ENCODE measurements at places on chromosomes 16 and 17. TPM values are rescaled to one million over a fixed set of nuclear protein-coding genes. Genes with fewer than 3 reads are reported as not detected.

DNA sequence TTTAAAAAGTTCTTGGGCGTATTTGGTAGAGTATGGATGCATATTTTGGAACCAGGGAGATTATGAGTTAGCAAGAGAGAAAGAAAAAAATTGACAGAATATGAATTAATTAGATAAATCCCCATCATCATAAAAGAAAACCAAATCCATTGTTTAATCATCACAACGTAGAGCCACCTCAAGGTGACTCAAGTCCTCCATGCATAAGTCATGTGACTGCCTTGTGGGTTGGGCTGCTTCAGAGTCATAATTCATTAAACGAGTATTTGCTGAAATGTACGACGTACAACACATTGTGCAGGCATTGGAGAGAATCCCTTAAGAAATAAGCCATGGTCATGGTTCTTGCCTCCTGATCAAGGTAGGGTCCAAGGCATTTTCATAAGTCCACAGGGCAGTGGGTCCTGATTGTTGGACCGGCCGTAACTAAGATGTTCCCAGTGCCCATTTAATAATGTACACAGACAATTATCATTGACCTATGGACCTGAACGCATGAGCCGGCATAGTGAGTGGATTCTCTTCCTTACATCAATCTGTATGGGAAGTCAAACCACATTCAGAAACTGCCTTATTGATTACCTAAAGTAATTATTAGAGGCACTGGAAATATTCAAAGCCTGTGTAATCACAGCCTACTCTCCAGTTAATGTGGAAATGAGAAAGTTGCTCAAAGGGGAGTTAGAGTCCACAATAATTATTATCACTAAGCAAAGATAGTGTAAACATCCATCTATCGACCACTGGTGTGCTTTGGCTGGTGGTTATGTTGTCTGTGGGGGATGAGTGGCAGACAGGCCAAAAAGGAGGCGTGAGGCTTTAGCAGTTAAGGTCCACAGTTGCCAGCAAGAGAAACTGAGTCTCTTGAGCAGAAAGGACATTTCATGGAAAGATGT, 165.4 kb downstream of the PITPNC1 start:
- no peak for DNase-seq

DNA sequence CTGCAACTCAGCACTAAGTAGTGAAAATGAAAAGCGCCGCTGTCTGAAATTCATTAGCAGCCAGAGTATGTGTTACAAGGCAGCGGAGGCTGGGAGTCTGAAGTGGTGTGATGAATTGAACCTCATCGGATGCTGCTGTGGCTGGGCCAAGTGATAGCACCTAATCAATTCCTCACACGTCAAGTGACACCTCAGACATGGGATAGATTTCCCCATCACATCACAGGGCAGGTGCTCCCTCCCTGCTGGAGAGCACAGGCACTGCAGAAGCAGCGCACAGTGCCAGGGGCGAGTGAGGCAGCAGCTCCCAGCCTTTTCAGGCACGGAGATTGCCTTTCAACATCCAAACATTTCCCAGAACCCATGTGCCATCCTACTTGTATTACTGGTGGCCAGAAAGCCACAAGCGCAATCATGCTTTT, 32.2 kb downstream of the DRC3 start:
- DNase-seq, result no peak

GRCh38 chr17:72588561-72588960, 467.7 kb downstream of the SOX9 start:
- no peak for DNase-seq

DNA sequence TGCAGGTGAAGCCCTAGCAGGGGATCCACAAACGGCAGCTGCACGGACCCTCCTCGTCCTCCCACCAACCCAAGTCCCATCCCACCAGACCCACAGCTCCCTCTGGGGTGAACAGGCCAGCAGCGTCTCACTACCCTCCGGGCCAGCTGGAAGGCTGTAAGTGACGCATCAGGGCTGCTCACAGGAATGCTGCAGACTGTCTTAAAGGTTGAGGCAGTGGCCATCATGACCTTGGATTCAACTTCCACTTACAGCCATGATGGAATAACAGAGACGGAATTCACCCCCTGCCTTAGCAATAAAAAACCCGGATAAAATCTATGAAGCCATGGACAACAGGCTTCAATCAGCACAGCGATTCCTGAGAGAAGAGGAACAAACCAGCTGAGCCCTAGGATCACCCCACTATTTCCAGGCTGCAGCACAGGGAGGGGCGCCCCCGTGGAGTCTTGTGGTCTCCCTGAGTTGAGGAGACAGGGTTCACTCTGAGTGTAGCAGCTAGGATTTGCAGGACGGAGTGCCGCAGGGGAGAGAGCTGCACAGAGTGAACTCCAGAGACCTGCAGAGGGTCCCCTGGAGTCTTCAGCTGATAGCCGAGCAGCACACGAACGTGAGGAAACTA, 10.5 kb downstream of the FAM83G start:
- peak; percentile 43 for DNase-seq

DNA sequence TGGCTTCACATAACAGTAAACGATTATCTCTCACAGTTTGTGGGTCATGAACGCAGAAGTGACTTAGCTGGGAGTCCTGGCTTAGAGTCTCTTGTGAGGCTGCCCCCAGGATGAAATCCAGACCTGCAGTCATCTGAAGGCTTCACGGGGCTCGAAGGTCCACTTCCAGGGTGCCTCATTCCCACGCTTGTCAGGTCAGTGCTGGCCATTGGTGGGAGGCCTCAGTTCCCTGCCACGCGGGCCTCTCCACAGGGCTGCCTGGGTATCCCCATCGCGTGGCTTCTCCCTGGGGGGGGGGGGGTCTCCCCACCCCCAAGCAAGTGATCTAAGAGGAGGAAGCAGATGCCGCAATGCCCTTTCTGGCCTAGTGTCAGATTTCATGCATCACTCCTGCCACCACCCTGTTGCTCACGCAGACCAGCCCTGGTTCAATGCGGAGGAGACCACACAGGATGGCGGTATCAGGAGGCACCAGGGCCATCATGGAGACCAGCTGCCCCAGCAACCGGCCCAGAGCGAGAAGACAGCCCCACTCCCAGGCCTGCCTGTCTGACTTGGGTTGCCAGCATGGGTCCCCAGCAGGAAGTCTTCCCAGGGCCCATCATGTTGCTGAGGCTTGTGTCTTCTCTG, 77.3 kb upstream of the CDH5 start:
- DNase-seq, result no peak

- DNase-seq, result no peak
These were observed 141.2 kb downstream of the WWOX start for GRCh38 chr16:78240459-78241222.

Gene CEP131
- total RNA-seq, result 8.9 TPM

Gene PTGES3L
- total RNA-seq, result 51.0 TPM

Measured in Right ventricle myocardium inferior (tissue), 1 donor.